Stomach (tissue), 19 donors: ENCODE measurements at places on chromosomes 5 and 9. TPM values are rescaled to one million over a fixed set of nuclear protein-coding genes. Genes with fewer than 3 reads are reported as not detected.

The CYLC2 gene
- not detected for total RNA-seq

- DNase-seq, result peak; percentile 27
These were observed 434.0 kb downstream of the GADD45G start for GRCh38 chr9:90038763-90039162.

GRCh38 chr9:88577256-88578120 is 42.5 kb downstream of the NXNL2 start:
- DNase-seq, result no peak

The SLC6A3 gene
- total RNA-seq, result not detected

DNA sequence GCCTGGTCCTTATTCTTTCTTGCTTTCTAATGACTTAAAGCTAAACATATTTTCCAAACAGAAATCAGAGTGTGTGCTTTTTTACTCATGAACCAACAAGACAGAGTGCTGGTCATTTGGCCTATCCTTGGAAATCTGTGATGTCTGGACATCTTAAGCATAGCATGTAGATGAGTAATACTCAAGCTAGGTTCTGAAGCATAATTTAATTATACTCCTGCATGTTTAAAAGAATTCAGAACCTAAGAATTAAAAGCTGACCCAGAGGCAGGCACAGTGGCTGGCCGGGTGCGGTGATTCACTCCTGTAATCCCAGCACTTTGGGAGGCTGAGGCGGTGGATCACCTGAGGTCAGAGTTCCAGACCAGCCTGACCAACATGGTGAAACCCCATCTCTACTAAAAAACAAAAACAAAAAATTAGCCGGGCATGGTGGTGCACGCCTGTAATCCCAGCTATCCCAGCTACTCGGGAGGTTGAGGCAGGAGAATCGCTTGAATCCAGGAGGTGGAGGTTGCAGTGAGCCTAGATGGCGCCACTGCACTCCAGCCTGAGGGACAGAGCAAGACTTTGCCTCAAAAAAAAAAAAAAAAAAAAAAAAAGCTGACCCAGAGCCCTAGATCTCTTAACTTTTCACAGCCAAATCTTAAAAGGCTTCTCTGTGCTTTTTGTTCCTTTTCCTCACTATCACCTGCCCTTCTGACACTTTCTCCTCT is 16.2 kb upstream of the TJP2 start:
- no peak for DNase-seq

The SV2C gene
- 1.3 TPM for total RNA-seq

DNA sequence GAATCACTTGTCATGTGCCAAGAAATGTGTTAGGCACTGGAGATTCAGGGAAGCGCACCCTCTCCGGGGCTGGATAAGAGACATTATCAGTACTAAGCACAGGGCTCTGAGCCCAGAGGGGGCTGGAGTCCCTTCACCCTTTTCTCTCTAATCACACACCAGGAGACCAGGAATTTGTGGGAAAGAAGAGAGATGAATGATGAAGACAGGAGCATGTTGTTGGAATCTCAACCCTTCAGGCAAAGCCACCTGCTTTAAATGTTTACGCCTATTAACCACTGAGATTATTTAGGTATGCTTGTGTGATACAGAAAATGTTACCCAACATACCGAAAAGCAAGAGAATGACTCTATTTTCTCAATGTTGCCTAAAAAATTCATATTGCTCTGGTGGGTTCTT is 119.8 kb downstream of the ENTREP1 start:
- no peak for DNase-seq

The FOXD4L6 gene
- total RNA-seq, result not detected

DNA sequence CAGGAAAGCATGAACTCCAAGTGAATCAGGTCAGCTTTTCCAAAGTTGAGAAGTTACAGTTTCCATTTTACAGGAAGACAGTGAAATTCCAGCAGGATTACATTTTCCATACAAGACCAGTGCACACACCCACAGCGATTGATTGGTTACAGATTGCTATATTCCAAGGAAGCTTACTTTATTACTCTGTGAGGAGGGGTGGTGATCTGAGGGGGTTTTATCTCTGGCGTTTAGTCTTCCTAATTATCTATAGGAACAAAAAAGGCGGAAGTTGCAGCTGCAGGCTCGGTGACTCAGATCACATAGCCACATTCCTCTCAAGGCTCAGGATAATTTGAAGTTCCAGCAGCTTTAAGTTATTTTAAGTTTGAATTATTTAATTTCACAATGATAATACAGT is 450.4 kb upstream of the NMUR2 start:
- no peak for DNase-seq

The MCC gene
- 17.9 TPM for total RNA-seq

GRCh38 chr5:57989378-57989777 is 470.5 kb downstream of the PLK2 start:
- peak; percentile 17 for DNase-seq

DNA sequence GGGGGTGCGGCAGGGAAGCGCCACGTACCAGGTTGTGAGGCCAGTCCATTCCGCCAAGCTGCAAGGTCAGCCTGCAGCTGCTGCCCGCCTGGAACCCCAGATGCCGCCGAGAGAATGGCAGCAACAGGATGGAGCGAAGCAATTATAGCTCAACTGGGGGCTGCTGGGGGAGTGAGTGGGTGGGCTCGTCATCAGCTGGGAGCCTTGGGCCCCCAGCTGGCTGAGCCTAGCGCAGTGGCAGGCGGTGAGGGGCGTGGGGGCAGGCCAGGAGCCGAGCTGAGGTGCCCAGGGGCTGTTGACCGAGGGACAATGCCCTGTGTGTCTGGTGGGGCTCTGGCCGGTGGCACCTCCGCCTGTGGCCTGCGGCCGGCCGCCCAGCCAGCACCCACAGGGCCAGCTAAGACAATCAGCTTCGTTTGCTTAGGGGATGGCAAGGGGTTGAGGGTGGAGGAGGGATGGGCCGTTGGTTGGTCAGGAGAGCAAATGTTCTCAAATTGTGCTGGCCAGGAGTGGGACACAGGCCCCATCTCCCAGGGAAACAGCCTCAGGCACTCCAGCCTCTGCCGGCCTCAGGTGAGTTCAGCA is at the start of gene IL17B:
TSS of gene IL17B (minus strand) at position 116 of the 585 bp plus-strand sequence. CDS start at position 49, 67 bp downstream.
- DNase-seq, result no peak

GRCh38 chr9:134678666-134679443 is 37.3 kb downstream of the COL5A1 start:
- no peak for DNase-seq

The SLC6A18 gene
- total RNA-seq, result not detected

GRCh38 chr5:124504081-124504916 is 242.1 kb downstream of the ZNF608 start:
- no peak for DNase-seq

GRCh38 chr9:137270929-137271695 is 6.4 kb upstream of the TOR4A start:
- DNase-seq, result peak; percentile 20

DNA sequence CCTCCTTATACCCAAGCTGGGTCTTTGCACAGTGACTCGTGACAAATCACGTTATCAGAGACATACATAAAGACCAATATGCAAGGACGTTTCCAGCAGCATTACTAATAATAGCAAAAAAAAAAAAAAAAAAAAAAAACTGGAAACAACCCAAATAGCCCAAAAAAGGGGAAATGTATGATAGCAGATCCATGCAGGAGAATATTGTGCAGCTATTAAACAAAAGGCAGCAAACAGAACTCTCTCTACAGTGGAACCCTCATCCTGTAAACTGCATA is 37.7 kb downstream of the C5orf15 start:
- DNase-seq, result no peak

DNA sequence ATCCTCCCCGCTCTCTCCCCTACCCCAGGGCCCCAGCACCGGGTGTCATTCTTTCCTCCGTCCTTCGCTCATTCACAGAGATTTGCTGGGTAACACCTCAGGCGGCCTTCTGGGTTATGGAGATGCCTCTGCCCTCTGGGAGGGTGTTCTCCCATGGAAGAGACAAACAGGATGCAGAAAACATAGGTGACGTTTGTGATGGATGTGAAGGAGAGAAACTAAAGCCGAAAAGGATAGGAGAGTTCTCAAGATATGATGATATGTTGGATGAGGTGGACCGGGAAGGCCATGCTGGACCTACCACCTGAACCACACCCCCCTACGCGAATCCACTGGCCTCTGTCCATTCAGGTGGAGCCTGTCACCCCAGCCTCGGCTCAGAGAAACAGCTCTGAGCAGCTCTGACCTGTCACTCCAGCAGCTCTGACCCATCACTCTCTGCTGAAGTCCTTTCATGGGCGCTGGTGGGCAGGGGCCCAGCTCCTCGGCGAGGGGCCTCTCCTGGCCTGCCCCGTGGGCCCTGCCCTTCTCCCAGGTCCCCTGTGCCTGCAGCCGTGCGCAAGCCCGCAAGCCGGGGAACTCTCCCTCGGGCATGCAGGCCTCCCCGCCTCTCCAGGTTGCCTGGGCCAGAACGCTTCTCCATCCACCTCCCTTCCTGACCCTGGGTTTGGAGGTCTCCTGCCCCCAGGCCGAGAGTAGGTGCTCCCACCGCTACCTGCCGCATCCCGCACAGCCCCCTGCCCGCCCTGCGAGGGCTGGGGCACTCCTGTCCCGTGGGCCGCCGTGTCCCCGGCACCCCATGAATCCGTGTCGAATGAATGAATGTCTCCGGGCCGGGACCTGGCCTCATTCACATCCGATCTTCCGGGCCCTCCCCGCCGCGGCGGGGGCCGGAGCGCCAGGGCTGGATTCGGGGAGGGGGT is 717 bp upstream of the NCS1 start:
- no peak for DNase-seq

DNA sequence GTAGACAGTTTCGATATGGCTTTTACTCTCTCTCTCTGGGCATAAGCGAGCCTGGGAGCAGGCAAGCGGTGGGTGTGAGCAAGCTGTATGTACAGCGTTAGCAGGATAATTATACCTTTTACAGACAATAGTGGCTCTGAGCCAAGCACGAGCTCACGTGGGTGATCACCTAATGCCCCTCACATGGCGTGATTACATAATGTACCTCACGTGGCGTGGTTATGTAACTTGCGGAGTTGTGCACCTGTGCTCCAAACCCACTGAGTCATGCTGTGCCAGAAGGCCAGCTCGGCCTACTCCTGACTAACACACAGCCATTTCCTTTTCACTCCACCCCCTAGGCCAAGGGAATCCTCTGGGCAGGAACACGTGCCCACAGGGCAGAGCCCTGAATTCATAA is 797.2 kb downstream of the EFNA5 start:
- DNase-seq, result no peak

DNA sequence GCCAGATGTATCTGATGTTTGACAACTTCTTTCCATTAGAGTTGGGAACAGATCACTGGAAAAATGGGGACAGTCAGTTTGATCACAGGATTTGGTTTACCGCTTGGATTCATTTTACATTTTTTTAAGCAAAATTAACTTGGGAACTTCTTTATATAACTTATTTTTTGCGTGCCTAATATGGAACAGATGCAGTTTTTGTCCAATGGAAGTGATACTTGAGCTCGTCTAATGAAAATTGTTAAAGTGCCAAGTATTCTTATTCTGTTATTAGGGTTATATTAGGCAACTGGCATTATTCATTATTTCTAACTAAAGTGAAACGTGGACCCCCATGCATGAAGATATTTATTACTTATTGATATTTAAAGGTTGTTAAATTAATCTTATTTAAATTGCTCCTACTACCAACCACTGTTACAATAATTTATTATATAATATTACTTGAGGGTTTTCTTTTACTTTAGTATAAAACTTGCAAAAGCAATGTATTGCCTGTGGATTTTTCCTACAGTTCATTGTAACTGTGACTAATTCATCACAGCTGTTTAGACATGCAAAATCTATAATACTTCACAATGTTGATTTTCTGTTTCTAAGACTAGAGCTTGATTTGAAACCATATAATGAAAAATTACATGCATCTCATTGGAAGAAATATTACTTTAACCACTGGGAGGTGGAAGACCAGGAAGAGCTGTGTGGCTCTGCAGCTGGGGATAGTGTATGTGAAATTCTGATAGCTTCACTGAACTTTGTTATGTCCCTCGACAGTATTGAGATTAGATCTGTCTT is 787.3 kb upstream of the WWC1 start:
- no peak for DNase-seq

GRCh38 chr5:1540166-1540565 is 16.4 kb upstream of the LPCAT1 start:
- peak; percentile 7 for DNase-seq

The PALM2AKAP2 gene
- total RNA-seq, result 1.7 TPM

The IL5 gene
- total RNA-seq, result not detected

The MCCC2 gene
- total RNA-seq, result 73.6 TPM

GRCh38 chr9:33742051-33742450 is 53.3 kb upstream of the PRSS3 start:
- no peak for DNase-seq

DNA sequence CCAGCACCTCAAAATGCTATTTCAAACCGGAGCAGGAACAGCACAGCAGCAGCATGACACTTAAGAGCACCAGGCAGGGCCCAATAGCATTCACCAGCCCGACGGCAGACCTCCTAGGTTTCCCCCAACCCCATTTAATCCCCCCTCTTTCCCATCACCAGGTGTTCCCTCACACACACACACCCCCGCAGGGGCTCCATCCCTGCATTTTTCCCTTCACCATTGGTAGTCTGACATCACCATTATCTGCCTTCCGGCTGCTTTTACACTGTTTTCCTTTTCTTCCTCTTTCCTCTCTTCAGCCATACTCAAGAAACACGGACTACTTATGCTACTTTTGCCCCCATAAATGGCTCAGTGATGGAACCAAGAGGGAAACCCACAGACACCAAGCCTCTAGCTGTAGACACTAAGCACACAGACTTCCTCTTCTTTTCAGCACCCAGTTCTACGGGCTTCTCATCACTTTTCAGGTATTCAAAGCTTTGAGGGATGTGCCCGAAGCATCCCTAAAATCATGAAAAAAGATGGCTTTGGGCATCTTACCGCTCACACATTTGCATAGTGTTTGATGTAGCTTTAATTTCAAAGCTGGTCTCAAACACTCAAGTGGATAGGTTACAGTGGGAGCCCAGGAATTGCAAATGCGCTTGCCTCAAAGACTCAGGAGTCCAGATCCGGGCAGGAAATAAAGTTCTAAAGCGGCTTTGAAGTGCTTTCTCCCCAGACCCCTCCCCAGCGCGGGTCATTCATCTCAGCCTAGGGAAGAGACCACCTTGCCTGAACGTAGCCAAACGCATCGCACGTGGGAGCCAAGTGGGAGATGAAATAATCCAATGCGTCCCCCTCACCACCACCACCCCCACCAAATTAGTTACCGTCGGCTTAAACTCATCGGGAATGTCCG is 141.5 kb downstream of the TSSK1B start:
- no peak for DNase-seq

DNA sequence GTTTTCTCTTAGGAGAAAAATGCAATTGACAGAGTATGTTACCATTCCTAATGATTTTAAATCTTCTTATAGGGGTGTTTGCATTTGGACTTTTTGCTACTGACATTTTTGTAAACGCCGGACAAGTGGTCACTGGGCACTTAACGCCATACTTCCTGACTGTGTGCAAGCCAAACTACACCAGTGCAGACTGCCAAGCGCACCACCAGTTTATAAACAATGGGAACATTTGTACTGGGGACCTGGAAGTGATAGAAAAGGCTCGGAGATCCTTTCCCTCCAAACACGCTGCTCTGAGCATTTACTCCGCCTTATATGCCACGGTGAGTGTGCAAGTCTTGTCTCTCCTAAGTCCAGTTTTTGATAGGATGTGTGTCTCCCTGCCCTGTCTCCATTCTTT is 75.7 kb downstream of the BAAT start:
- no peak for DNase-seq

- peak; percentile 89 for DNase-seq
These were observed 53.1 kb upstream of the DAB2IP start for GRCh38 chr9:121598167-121598964.

- peak; percentile 21 for DNase-seq
These were observed 14.8 kb upstream of the EXOC3 start for GRCh38 chr5:428219-428618.
